GM12878 (cell line): ENCODE measurements at places on chromosomes 5 and 9. TPM values are rescaled to one million over a fixed set of nuclear protein-coding genes. Genes with fewer than 3 reads are reported as not detected.

The SPATA31E1 gene
- total RNA-seq = not detected in 2 replicates

The PCDHGB4 gene
- total RNA-seq = 0.08 TPM in 1 of 2 replicates, not detected in the other

The RANBP17 gene
- 0.10 TPM in 1 of 2 replicates, not detected in the other for total RNA-seq

The FAM151B gene
- total RNA-seq = 0.11 and 0.23 TPM in 2 replicates

DNA sequence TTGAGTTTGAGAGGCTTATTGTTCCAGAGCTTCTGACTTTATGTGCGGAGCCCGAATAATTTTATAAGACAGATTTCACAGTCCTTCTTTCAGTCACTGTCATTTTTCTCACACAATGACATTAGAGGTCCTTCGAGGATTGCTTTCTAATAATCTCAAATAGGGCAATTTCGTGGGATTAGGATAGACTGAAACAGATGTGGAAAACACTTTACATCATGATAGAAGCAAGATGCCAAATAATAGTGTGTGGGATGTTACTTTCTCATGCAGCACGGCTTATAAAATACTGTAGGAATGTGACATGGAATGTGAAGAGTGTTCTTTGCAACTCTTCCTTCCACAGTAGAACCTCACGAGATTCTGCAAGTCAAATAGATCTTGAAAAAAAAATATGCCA, 451.3 kb downstream of the SEMA5A start:
- no peak overlapping the region for H3K4me3 ChIP-seq
- H3K27ac ChIP-seq = no peak overlapping the region
- H3K36me3 ChIP-seq = no peaks in the 10 kb centered on the region
- no peaks in the 10 kb centered on the region; the same call in 1 of the 2 replicates for H3K27me3 ChIP-seq
- DNase-seq = no peak
